ENCODE measurements at places on chromosomes 3 and 15. TPM values are rescaled to one million over a fixed set of nuclear protein-coding genes. Genes with fewer than 3 reads are reported as not detected.

The MEIS2 gene
- total RNA-seq: 29.4 TPM

The C2CD4A gene
- total RNA-seq: not detected

The MKRN3 gene
- total RNA-seq: not detected

The DLL4 gene
- 0.56 TPM for total RNA-seq

The SPCS1 gene
- total RNA-seq: 451 TPM

The ACAN gene
- 0.77 TPM for total RNA-seq

The ZMYND10 gene
- total RNA-seq: 0.61 TPM

The DCLK3 gene
- total RNA-seq: not detected

The AMT gene
- total RNA-seq: not detected

The TRIM42 gene
- not detected for total RNA-seq

The NCKIPSD gene
- total RNA-seq: 16.6 TPM

The TPRG1 gene
- 0.45 TPM for total RNA-seq

The JMJD7 gene
- 3.4 TPM for total RNA-seq

The OR5K2 gene
- not detected for total RNA-seq

The DYNLT2B gene
- 1.0 TPM for total RNA-seq

The MASP1 gene
- total RNA-seq: not detected

The HAPLN3 gene
- total RNA-seq: 3.5 TPM
